ENCODE measurements at places on chromosomes 4 and X. TPM values are rescaled to one million over a fixed set of nuclear protein-coding genes. Genes with fewer than 3 reads are reported as not detected.

Gene FAM9C
- total RNA-seq = not detected

Gene NUDT11
- total RNA-seq = 1.3 TPM

GRCh38 chrX:45347877-45348276 lies 147.2 kb upstream of the DIPK2B start:
- no peaks in the 10 kb centered on the region for H3K27me3 ChIP-seq
- peaks cover 26% of the 10 kb centered on the region for H3K4me1 ChIP-seq
- peak overlapping the region; percentile 58 for H3K27ac ChIP-seq
- no peak for DNase-seq
- H3K4me3 ChIP-seq = no peak overlapping the region
- H3K36me3 ChIP-seq = no peaks in the 10 kb centered on the region

DNA sequence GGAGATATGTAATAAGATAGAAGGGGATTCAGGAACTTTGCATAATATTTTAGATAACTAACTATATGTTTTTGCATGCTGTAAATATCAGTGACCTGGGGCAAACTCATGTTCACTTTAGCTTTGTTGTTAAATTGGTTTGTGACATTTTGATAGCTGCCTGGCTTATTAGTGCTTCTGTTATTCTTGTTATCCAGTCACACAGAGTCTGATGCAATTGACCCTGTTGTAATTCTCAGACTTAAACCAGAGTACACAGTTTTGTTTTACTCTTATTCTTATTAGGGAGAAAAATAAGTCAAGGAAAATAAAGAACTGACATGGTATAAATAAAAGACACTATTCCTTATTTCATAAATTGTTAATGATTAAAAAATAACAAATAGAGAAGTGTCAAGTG lies 516.7 kb upstream of the SLIT2 start:
- no peaks in the 10 kb centered on the region for H3K27me3 ChIP-seq
- no peak overlapping the region for H3K4me3 ChIP-seq
- no peak for DNase-seq
- H3K27ac ChIP-seq = no peak overlapping the region
- no peaks in the 10 kb centered on the region for H3K36me3 ChIP-seq
- H3K4me1 ChIP-seq = peaks cover 23% of the 10 kb centered on the region

Gene DCAF12L2
- total RNA-seq = not detected

Gene APELA
- total RNA-seq = not detected

DNA sequence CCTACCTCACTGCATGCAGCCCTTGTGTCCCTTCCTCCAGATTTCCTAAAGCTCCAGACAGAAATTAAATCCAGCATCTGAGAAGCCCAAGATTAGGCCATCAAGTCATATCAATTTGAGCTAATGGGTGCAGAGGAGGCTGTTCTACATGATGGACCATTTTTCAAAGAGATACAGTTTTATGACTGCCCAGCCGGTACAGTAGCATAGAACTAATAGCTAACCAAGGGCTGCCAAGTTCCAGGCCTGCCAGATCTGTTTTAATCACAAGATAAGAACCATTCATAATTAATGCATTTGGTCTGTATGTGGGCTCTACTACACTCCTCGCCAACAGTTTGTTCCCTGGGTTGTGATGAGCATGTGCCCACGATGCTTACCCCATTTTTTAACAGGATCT lies 73.9 kb upstream of the PLAC1 start:
- peaks cover 4% of the 10 kb centered on the region for H3K4me1 ChIP-seq
- H3K27me3 ChIP-seq = peaks cover 14% of the 10 kb centered on the region
- H3K36me3 ChIP-seq = no peaks in the 10 kb centered on the region
- no peak overlapping the region for H3K4me3 ChIP-seq

DNA sequence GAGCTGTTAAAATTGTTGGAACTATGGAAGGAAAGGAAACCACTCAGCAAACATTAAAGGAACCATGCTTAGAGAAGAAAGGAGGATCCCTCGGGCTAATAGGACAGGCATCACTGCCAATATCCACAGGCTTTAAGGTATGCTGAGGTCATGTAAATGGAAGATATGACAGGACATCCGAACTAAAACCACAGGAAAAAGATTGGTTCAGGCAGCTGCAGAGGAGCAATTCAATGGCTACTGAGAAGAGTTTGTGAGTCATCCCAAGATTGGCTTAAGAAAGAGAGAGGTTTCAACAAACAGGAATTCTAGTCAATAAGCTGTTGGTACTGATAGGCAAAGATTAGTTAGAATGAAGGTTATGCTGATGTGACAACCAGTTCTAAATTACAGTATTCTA lies 106.4 kb upstream of the FAM241A start:
- no peaks in the 10 kb centered on the region for H3K36me3 ChIP-seq
- H3K27me3 ChIP-seq = no peaks in the 10 kb centered on the region
- H3K4me1 ChIP-seq = no peaks in the 10 kb centered on the region
- no peak for DNase-seq
- H3K27ac ChIP-seq = no peak overlapping the region

- H3K4me3 ChIP-seq = no peak overlapping the region
- no peak for DNase-seq
- H3K36me3 ChIP-seq = no peaks in the 10 kb centered on the region
- no peaks in the 10 kb centered on the region for H3K27me3 ChIP-seq
- no peak overlapping the region for H3K27ac ChIP-seq
Observed at GRCh38 chr4:23114538-23114937, 421.8 kb downstream of the GBA3 start.

DNA sequence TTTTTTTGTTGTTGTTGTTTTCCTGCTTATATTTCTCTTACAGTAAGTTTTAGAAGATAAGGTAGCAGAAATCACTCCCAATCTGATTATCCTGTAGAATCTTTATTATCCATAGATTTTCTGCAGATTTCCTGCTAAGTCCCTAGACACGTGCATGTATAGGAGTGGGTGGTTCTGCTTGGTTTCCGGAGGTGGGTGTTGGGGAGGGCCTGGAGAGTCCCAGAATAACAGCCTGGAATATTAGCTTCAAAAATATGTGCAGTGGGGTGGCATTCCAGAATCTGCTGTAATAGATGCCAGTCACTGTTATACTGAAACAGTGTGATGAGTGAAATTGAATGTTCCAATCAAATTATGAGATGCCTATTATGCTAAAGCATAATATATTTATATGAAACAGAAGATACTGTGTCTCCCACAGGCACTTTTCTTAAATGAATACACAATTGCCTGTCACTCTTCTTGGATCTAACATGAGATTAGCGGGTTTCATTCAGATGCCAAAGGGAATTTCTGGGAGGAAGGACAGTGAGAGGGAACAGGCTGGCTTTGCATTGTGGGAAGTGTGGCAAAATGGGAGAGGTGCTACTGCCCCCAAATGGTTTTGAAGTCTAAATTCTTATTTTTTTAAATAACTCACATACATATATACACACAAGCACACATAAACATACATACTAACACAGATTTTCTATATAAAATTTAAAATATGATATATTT lies 37.6 kb downstream of the C4orf50 start:
- no peak for DNase-seq
- no peaks in the 10 kb centered on the region for H3K27me3 ChIP-seq
- no peak overlapping the region for H3K27ac ChIP-seq
- H3K4me1 ChIP-seq = no peaks in the 10 kb centered on the region

Measured in Calu3 (cell line).